ENCODE measurements at places on chromosomes 6 and 20.

DNA sequence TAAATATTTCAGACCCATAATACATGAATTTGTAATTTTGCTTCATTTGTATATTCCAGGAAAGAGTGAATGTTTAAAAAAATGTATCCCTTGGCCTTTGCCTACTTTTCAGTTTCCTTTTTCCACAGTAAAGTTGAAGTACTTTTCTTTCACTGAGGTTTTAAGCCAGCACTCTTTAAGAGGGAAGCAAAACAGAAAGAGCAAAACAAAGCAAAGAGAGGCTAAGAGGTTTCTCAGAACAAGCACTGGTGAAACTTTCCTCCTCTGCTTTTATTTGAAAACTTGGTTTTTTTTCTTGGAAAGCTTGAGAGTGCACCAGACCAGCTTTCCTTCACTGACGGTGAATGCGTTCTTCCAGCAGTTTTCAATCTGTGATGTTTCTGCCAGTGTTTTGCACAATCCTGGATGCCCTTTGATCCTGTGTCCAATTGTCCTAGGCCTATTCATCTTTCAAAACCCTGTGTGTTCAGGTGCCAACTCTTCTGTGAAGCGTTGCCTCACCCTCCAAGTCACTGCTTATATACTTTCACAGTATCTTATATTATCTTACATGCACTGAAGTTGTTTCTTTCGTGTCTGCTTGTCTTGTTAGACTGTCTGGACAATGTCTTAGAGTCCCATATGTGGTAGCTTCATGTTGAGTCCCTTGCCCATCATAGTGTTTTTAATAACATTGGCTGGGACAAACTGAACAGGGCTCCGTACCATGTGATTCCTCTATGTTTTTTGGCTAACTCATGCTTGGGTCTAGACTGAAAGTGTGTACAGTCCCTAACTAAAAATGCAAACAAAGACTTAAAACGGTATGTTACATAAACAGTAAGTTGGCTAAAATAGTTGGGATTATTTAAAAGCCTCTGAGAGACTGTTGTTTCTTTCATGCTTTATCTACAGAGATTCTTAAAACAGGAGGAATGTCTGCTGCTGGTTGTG, 1.9 kb downstream of the RNF217 start:
- ATAC-seq = no peak

DNA sequence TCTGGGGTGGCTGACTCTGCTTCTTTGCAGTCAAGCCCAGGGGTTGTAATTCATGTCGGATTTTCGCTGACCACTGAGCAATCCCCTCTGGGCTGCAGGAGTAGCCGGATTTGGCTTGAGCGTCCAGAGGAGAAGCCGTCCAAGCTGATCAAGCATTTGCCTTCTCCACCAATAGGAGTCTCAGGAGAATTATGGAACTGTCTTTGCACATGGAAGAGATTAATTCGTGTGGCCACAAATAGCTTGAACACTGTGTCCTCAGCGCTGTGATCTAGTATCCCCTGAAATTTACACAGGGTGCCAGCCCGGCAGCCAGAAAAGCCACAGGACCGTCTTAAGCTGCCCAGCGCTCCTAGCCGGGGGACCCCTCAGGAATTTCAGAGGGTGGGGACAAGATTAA, 37.1 kb downstream of the EYA2 start:
- ATAC-seq = no peak

GRCh38 chr6:88380618-88381288, 214.6 kb upstream of the CNR1 start:
- no peak for ATAC-seq

GRCh38 chr6:99689916-99690685, 83.5 kb downstream of the PRDM13 start:
- ATAC-seq = no peak

GRCh38 chr20:23349338-23350195, 1.0 kb upstream of the NXT1 start:
- ATAC-seq = peak; percentile 83

GRCh38 chr6:39706819-39707335, 18.3 kb downstream of the KIF6 start:
- no peak for ATAC-seq

DNA sequence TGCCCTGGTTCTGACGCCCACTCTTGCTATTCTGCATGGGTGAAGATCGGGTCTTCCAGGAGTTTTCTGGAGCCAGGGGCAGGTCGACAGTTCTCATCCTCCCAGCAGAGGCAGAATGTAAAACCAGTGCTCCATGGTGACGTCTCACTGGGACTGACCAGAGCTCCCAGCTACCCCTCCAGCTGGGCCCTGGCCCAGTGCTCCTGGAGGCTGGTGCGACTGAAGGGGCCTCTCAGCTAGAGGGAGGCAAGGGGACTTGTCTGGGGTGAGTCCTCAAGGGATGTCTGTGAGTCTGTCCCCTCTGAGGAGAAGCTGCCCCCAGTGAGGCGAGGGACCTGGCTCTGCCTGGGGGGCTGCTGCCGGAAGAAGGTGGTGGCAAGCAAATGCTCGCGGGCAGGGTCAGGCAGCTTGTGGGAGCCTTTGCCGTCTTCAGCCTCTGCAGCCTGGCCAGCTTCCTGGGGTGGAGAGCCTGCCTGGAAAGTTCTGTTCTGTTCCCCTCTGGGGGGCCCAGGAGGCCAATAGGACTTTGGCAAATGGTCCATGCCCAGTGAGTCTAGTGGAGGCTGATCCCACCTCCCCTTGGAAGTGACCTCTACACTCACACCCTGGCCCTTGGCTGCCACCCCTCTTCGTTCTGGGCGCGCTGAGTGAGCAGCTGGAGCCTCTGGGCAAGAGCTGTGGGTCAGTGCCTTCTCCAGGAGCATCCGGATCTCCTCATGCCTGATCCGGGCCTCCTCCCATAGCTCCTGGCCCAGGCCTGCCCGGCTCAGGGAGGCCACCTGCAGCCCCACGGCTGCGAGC, 47.5 kb downstream of the KIAA1755 start:
- ATAC-seq = no peak

DNA sequence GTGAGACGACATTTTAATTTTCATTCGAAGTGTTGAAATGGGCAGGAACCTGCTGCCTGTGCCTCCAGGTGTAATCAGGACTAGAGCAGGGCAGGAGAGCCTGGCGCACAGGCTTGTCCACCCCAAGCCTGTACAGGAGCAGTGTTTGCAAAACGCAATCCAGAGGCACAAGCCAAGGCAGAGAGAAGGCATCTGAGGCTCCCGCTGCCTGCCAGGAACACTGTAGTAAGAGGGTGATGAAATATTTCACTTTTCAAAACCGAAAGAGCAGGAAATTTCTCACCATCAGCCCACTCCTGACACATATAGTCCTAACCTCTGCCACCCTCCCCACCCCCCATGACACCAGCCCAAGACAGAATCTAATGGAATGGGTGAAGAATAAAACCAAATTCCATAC, 132.5 kb downstream of the RTN4IP1 start:
- peak; percentile 98 for ATAC-seq
